Left forelimb (tissue), 1 donor: ENCODE measurements at places on chromosomes 6 and 20.
A peak's percentile ranks its signal among the peaks of the same experiment; 100 is the strongest.

DNA sequence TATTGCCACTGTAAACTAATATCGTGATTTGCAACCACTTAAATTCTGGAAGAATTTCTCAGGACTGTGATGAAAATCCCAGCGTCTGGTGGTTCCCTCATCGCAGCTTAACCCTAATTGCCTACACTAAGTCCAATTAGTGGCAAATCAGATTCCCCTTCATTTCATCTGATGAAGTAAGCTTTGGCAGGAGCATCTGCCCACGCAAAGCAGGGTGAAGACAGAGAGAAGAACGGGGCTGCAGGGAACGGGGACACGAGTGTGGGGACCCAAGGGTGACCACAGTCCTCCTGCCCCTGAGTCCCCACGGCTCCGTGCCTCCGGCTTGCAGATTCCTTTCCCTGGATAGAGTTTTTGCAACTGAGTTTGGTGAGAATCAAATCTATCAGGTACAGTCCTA is 159.5 kb downstream of the LY86 start:
- DNase-seq = no peak

GRCh38 chr6:39956936-39957335 is 22.7 kb upstream of the MOCS1 start:
- DNase-seq = no peak

DNA sequence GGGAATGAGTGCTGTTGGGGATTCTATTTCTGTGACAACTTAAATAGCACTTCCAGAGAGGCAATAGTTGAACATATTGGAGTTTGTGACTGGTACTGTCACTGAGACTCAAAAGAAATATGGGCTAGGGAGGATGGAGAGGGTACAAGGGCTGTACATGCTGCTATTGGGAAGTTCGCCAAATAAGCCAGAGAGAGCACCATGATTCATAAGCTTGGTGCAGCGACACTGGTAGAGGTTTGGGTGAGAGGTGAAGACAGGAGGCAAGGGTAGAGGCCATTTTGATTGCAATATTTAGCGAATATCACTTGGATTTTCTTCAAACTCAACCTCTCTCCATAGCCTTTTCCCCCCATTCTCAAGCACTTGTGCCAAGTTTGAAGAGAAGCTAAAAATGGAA is 214.3 kb downstream of the OGFRL1 start:
- no peak for DNase-seq

GRCh38 chr20:58179432-58180099 is 48.9 kb downstream of the ANKRD60 start:
- DNase-seq = peak; percentile 88

DNA sequence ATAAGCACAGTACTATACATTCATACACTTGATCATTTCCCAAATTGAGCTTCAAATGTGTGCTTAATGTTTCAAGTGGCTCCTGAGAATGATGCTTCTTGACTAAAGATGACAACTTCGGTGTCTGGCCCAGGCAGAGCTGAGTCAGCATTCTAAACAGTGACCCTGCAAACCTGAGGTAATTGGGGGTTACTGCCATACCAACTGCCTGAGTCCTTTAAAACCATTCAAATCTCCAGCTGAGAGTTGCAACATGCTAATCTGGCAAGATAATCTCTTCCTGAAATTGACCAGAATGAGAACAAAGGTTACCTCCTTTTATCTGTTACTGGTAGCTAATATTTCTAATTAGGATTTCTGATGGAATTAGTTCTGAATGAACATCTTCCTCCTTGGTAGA is 8.2 kb downstream of the BACH2 start:
- DNase-seq = no peak

DNA sequence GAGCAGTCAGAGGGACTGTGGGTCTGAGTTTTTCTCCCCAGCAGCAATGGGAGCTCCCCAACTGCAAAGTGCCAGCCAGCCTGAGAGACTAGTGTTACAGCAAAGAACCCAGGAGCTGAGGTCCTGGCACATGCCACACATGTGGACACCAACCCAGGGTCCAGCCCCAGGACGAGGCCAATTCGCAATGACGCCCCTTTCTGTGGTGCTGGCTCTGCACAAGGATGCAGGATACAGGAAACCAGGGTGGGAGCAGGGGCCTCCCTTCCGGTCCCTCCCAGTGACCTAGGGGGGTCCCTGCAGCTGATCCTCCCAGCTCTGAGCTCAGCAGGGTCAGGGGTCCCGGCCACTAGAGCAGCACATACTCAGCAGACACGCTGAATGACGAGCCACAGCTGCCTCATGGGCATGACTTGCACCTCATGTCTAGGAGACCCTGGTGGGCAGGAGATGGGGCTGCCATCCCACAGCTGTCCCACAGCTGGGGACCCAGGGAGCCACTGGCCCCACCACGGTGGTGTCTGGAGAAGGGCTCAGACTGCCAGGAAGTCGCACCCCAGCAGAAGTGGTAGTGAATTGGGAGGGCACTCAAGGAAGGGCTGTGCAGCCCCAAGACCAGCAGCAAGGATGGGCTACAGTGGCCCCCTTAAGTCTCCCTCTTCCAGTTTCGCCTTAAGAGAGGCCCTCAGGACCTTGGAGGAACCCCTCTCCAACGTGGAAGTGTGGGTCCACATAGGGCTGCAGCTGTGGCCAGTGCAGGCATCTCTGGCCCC is 3.6 kb downstream of the ARFRP1 start:
- DNase-seq = no peak

GRCh38 chr6:99362678-99363268 is 13.3 kb upstream of the FAXC start:
- no peak for DNase-seq

GRCh38 chr6:6657085-6657819 is 68.7 kb downstream of the LY86 start:
- no peak for DNase-seq

DNA sequence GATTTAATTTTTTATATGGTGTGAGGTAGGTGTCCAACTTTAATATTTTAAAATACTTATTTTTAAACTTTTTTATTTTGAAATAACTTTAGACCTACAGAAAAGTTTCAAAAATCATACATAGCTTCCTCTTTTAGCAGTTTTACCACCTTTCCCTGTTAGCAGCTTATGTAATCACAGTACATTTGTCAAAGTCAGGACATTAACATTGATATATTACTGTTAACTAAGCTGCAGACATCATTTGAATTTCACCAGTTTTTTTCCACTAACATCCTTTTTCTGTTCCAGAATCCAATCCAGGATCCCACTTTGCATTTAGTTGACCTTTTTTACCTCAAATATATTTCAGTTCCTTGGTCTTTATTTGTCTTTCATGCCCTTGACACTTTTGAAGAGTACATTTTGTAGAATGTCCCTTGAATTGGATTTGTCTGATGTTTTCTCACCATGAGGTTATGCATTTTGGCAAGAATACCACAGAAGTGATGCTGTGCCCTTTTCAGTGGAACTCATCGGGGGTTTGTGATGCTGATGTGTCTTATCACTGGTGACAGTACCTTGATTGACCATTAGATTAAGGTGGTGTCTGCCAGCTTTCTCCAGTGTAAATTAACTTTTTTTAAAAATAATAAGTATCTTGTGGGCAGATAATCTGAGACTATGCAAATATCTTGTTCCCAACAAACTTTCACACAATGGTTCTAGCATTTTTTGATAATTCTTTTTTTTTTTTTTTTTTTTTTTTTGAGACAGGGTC is 33.4 kb downstream of the TTLL9 start:
- no peak for DNase-seq

GRCh38 chr6:154993026-154993425 is 2.1 kb upstream of the TIAM2 start:
- no peak for DNase-seq

- DNase-seq = no peak
Measured at GRCh38 chr20:4925842-4926530, 75.3 kb downstream of the SLC23A2 start.

- DNase-seq = no peak
Measured at GRCh38 chr6:163432300-163432699, 17.8 kb downstream of the QKI start.

DNA sequence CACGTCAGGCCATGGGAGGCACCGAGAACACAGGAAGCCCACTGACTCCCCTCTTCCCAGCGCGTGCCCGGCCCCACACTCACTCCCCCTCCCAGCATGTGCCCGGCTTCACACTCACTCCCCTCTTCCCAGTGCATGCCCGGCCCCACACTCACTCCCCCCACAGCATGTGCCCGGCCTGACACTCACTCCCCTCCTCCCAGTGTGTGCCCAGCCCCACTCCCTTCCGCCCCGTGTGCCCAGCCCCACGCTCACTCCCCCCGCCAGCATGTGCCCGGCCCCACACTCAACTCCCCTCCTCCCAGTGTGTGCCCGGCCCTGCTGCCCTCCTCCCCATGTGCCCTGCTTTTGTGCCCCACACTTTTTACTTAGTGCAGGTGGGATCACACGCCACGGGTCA is 9.7 kb downstream of the RTEL1 start:
- DNase-seq = no peak

- no peak for DNase-seq
Measured at GRCh38 chr6:146850238-146850896, 251.6 kb downstream of the ADGB start.

DNA sequence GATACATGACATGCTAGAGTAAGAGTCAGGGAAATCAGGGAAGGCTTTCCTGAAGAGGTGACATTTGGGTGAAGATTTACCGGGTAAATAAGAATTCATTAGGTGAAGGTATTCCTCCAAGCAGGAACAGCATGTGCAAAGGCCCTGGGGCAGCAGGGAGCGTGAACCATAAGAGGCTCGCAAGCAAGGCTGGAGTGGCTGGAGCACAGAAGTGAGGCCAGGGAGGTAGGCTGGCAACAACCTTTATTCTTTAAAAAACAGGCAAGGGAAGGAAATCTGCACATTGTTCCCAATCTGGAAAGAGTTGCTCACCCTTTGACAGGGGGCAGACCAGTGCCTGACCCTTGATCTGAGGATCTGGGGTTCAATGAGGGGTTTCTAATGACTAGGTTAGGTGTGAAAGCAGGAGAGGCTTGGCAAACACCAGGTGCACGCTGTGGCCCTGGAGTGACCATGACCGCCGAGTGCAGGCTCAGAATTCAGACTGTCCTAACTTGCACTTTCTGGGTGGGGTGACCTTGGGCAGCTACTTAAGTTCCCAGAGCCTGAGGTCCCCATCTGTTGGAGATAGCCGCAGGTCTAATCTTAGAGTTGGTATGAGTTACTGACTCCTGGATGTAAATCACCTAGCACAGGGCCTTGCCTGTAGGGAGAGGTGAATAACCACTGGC is 1.9 kb downstream of the KIAA1755 start:
- no peak for DNase-seq

- no peak for DNase-seq
Measured at GRCh38 chr6:47404435-47404834, 73.2 kb upstream of the CD2AP start.

DNA sequence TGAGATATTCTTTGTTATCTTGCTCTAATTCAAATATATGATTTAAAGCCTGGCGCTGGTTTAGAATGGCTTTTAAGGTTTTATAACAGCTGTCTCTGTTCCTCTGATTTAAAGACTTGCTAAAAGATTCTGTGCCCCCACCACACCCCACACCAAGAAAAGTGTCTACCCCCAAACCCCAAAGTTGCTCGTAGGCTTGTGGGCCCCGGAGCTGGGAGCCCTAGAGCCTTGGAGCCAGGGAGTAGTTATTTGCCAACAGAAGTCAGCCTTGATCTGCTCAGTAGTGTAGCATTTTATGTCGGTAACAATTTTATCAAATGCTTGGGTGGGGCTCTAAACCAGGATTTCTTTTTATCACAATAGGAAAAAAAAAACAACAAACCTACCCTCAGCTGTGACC is 105.2 kb upstream of the TRAF3IP2 start:
- no peak for DNase-seq

DNA sequence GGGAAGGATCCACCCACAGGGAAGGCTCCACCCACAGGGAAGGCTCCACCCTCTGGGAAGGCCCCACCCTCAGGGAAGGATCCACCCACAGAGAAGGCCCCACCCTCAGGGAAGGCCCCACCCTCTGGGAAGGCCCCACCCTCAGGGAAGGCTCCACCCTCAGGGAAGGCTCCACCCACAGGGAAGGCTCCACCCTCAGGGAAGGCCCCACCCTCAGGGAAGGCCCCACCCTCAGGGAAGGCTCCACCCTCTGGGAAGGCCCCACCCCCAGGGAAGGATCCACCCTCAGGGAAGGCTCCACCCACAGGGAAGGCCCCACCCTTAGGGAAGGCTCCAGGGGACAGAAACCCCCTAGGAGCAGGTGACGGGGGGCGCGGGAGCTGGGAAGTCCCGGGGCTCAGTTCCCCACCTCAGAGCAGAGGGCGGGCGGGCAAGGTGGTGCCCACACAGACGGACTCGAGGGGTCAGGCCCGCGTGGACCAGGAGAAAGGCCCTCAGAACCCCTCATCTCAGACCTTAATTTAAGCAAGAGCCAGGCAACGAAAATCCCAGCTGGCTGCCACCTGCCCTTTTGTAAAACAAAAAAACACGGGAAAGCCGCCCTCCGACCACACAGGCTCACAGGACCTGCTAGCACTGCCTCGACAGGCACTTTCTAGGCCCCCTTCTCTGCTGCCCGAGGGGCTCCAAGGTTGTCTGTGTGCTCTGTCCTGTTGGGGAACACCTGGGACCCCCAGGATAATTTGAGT is 39.7 kb downstream of the KCNQ2 start:
- no peak for DNase-seq

DNA sequence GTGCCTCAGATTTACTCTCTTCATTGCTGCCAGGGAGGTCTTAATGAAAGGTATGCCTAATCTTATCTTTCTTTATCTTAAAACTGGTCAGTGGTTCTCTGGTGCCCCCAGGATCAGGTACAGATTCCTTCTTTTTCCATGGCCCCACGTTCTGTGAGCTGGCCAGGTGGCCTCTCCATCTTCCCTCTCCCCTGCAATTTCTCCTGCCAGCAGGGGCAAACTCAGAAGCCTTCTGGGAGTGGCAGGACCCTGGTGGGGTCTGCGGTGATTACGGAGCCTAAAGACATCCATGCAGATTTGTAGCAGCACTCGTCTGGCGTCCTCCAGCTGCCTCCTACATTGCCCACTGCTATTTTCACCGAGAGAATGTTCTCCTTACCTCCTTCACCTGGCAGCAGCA is 95.8 kb downstream of the CCDC170 start:
- DNase-seq = no peak

GRCh38 chr6:132950566-132950965 is 136.2 kb downstream of the RPS12 start:
- DNase-seq = no peak

DNA sequence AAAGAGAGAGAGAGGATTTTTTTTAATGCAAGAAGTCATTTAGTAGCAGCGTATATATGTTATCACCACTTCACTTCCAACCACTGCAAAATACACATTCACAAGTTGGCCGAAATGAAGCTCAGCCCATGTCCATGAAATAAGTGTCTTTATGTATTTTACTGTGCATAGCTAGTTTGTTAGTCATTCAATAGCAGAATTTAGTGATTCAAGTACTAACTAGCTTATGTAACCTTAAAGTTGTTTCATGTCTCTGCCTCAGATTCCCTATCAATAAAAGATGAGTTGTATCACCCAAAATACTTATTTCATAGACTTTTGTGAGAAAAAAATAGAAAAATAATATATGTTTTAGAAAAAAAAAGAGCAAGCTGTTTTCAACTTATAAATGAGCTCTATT is 153.7 kb upstream of the PRDM1 start:
- no peak for DNase-seq
